Progenitor cell of endocrine pancreas (in vitro differentiated cells): ENCODE measurements at places on chromosomes 16 and 17. TPM values are rescaled to one million over a fixed set of nuclear protein-coding genes. Genes with fewer than 3 reads are reported as not detected.

The AXIN1 gene
- 33.6 and 34.4 TPM in 2 replicates for total RNA-seq

The RANBP10 gene
- 33.5 and 34.1 TPM in 2 replicates for total RNA-seq

GRCh38 chr16:86722970-86723369 is 144.6 kb downstream of the FOXL1 start:
- no peak for DNase-seq
- H3K27me3 ChIP-seq, result peaks cover 58% of the 10 kb centered on the region
- H3K36me3 ChIP-seq, result no peaks in the 10 kb centered on the region
- H3K27ac ChIP-seq, result no peak overlapping the region

GRCh38 chr17:61402978-61403800 is 3.5 kb downstream of the TBX2 start:
- H3K36me3 ChIP-seq, result no peaks in the 10 kb centered on the region
- peaks cover 7% of the 10 kb centered on the region for H3K4me1 ChIP-seq
- H3K27ac ChIP-seq, result no peak overlapping the region
- DNase-seq, result no peak
- H3K4me3 ChIP-seq, result peak overlapping the region; percentile 33
- peaks cover 73% of the 10 kb centered on the region for H3K27me3 ChIP-seq

DNA sequence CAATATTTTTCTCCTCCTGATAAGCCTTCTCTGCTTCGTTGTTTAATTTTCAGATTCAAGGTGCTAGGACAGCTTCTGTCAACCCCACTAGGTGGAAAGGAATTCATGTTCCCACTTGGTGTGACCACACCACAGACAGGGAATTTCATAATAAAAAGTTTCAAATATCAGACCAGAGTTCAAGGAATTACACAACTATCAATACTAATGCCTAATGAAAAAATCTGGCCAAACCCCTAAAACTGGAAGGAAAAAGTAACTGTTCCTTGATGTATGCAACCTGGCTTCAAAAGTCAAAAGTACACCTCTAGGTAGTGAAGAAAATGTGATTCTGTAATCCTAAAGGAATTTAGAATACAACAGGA is 87.8 kb upstream of the CORO6 start:
- H3K27me3 ChIP-seq, result no peaks in the 10 kb centered on the region
- H3K4me1 ChIP-seq, result no peaks in the 10 kb centered on the region
- no peak overlapping the region for H3K27ac ChIP-seq
- DNase-seq, result no peak

- no peak for DNase-seq
- peaks cover 9% of the 10 kb centered on the region for H3K27me3 ChIP-seq
- H3K4me1 ChIP-seq, result peaks cover 3% of the 10 kb centered on the region
- H3K4me3 ChIP-seq, result no peak overlapping the region
Measured at GRCh38 chr16:57541754-57542435, 548 bp upstream of the ADGRG5 start.

DNA sequence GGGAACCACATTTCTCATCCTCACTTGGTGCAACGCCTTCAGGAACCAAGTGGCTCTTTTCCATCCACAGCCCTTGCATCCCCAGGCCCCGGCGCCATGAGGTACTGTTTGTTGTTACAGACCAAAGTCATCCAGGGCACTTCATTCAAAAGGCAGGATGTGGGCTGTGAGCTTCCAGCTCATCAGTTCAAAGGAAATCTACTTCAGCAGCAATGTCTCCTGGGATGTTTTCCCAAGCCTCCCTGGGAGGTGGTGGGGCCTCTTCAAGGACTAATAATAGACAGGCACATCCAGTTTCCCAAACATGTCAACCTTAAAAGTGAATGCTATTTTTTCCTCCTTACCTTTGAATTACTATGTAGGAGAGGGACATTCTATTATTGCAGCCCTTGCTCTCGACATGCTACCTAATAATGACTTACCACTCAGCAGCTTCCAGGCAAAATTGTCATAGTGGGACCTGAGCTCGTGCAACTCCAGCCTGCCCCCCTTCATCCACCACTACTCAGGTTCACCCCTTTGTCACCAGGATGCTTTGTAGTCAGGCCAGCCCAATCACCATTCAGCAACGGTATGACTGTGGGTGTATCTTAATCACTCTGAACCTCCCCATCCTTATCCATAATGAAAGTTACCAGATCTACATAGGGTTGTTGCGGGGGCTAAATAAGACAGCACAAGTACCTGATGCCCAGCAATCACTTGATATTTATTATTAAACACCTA is 1.7 kb upstream of the PRKCB start:
- no peak for DNase-seq
- H3K4me1 ChIP-seq, result peaks cover 8% of the 10 kb centered on the region
- H3K36me3 ChIP-seq, result no peaks in the 10 kb centered on the region
- peaks cover 80% of the 10 kb centered on the region for H3K27me3 ChIP-seq
- H3K4me3 ChIP-seq, result no peak overlapping the region

GRCh38 chr17:7843257-7843535 is 9.2 kb downstream of the KDM6B start:
- H3K27ac ChIP-seq, result peak overlapping the region; percentile 97
- DNase-seq, result no peak
- H3K4me1 ChIP-seq, result peaks cover 47% of the 10 kb centered on the region
- no peaks in the 10 kb centered on the region for H3K27me3 ChIP-seq

DNA sequence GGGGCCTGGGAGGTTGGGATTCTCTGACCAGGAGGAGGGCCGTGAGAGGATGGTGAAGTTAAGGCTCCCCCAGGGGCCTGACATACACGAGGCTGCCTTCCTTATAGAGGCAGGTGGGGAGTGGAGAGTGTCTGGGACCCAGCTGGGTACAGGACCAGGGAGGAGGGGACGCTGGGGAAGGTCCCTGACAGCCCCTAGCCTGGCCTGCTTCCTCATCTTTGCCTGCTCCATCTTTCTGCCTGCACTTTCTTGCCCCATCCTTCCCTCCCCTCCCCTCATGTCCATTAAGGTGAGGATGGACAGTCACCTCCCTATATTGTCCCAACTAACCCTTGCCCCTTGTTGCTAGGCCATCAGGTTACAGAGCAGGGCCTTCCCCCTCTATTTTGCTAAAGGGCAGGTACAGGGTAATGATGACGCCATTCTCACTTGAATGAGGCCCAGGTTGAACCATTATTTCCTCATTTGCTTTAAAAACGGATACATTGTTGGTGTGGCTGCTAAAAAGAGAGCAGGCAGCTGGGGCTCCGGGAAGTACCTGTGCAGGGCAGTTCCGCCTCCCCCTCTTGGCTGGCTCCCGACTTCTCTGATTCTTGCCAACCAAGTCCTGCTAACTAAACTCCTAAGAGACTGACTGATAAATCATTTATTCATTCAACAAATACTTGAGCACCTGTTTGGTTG is 1.3 kb downstream of the C17orf99 start:
- no peaks in the 10 kb centered on the region for H3K36me3 ChIP-seq
- no peak overlapping the region for H3K4me3 ChIP-seq
- no peaks in the 10 kb centered on the region for H3K27me3 ChIP-seq
